ENCODE measurements at places on chromosomes 1 and 21.

- peak; percentile 27 for DNase-seq
Observed at GRCh38 chr1:174114788-174115448, 44.4 kb upstream of the RABGAP1L start.

DNA sequence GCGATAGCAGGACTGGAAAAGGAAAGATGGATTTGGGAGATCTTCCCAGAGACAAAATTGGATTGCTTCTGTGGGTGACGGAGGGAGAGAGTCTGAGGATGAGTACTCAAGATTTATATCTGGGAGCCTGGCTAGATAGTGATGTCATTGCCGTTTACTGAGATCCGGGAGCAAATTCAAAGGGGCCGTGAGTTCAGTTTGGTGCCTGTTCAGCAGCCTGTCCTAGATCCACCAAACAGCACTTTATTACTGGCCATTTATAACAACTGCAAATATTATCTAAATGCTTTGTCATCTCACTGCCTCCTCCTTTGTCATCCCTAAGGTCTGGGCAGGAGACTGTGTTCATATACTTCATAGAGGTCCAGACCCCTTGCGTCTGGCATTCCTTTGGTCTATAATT lies 29.2 kb downstream of the MAPKAPK2 start:
- no peak for DNase-seq

DNA sequence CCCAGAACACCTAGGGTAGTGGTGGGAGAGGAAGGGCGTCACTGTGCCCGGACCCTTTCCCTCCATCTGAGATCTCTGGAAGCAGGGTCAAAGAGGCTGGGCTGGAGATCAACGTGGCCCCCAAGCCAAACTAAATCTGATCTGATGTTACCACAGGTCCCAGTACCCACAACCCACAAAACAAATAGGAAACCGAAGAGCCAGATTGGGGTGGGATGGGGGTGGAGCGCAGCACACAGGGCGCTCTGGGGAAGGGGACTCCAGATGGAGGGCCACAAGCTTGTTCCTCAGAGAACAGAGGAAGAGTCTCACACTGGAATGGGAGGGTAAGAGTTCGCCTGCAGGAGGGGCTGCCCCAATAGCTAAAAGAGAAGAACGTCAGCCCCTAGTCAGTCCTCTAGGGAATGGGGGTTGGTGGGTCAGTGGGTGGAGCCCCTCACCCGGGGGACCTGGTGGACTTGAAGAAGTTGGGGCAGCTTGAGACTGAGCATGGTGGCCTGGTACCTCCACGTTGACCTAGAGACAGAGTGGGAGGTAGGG lies 1.5 kb downstream of the PAQR6 start:
- no peak for DNase-seq

GRCh38 chr21:37079211-37079824 lies 6.3 kb downstream of the TTC3 start:
- DNase-seq = no peak

- no peak for DNase-seq
Observed at GRCh38 chr21:35216996-35217395, 167.9 kb upstream of the RUNX1 start.

- no peak for DNase-seq
Observed at GRCh38 chr21:29394051-29394450, 95.3 kb downstream of the BACH1 start.

GRCh38 chr1:79469139-79469538 lies 462.6 kb upstream of the ADGRL4 start:
- DNase-seq = no peak

DNA sequence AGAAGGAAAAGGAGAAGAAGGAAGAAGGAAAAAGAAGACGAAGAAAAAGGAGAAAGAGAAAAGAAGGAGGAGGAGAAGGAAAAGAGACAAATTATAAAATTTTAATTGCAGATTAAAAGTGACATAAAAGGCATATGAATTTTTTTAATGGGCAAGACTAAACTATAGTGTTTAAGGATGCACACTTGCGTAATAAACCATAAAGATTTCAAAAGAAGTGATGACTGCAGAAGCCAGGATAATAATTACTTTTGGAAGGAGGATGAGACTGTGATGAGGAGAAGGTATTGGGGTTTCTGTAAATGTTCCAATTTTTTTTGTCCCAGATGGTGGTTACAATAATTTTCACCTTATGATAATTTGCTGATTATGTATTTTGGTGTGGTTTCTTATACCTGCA lies 243.1 kb upstream of the PKN2 start:
- no peak for DNase-seq

GRCh38 chr1:183477986-183478781 lies 5.9 kb downstream of the SMG7 start:
- no peak for DNase-seq

DNA sequence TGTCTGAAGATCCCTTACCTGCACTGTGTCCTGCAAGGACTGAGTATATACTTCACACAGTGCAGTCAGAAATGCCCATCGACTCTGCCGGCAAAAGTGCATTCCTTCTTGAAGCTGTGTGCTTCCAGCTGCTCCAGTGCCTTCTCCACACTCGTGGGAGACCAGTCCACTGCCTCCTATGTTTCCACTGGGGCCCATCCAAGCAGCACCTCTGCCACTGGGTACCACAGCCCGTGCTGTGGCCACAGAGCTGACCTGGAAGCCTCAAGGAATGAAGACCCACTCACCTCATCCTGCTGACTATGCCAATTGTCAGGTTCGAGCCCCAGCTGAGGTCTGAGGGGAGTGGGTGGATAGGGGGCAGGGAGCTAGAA lies 108.1 kb downstream of the GDAP2 start:
- no peak for DNase-seq

DNA sequence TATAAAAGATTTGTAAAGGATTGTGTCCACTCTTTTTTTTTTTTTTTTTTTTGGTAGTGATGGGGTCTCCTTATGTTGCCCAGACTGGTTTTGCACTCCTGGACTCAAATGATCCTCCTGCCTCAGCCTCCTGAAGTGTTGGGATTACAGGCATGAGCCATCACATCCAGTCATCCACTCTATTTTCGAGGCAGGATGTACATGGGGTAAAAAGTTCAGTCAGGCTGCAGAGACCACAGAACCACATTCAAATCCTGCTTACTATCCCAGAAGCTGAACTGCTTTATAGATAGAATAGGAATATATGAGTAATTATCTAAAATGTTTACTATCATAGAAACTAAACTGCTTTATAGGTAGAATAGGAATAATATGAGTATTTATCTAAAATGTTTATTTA lies 26.0 kb upstream of the KCNK2 start:
- no peak for DNase-seq

GRCh38 chr1:62599044-62599443 lies 1.7 kb downstream of the ANGPTL3 start:
- no peak for DNase-seq

DNA sequence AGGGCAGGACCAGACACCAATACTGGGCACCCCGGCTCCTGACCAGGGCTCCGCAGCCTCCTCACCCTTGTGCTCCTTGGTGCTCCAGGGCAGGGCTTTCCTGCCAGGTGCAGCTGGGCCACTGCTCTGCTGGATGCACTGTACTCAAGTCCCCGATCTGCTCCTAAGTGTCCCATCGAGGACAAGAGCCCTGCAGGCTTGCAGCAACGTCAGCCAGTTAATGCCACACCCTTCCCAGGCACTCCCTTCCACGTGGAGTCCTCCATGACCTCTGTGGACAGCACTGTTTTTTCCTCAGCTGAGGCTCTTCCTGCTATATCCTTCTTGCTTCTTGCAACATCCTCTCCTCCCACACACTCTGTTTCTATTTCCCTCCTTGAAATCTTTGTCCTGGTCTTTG lies 94.0 kb upstream of the NGF start:
- no peak for DNase-seq

DNA sequence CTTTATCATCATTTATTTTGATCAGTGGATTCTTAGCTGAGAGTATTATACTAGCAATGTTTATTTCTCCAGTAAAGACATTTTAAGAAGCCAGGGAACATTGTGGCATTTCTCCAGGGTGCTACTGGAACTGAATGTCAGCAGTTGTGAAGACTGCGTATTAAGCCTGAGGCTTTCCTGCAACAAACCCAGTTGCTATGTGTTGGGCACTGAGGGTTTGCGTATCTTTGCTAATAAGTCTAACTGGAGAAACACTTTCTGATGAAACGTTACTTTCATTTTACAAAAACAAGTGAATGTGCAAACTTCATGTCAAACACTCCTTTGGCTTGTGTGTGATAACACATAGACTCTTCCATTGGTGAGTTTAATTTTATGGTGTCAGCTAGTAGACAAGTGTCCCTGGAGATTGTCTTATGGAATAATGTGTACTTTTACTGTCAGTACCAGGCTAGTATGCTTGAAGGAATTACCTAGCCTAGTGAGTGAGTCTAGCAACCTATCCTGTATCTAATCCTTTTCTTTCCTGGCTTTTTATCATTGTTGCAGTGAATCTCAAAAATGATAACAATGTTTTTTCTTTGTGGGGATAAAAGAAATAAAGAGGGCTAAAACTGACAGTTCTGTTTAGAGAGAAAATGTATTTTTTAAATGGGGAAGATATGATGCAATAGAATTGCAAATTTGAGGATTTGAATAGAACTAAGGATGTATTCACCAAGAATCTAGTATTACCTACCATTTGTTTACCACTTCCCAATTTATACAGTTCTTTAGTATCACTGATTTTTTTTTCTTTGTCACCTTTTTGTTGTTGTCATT lies 70.1 kb downstream of the MTR start:
- no peak for DNase-seq

DNA sequence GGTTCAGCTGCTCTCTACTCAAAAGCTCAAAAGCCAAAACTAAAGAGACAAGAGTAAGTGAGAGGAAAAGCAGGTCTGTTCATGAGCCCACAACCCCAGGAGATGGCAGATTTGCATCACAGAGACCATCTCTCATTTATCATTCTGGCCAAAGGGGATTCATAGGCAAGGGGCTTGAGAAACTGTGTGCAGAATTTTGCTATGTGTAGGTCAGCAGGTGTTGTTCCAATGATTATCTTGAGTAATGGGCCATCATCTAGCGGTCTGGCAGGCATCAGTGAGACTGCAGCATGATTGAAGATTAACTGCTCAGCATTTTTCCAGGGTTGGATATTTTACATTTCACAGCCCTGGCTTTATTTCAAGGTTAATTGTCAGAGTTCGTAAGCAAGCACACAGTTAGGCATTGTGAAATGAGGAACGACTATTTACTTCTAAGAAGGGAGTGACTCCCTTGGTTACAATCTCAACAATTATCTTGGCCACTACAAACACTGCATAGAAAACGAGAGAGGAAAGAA lies 1204.6 kb upstream of the TMPRSS15 start:
- no peak for DNase-seq

All from GM04503 (cell line).